ENCODE measurements at places on chromosomes 7 and 10. TPM values are rescaled to one million over a fixed set of nuclear protein-coding genes. Genes with fewer than 3 reads are reported as not detected.

DNA sequence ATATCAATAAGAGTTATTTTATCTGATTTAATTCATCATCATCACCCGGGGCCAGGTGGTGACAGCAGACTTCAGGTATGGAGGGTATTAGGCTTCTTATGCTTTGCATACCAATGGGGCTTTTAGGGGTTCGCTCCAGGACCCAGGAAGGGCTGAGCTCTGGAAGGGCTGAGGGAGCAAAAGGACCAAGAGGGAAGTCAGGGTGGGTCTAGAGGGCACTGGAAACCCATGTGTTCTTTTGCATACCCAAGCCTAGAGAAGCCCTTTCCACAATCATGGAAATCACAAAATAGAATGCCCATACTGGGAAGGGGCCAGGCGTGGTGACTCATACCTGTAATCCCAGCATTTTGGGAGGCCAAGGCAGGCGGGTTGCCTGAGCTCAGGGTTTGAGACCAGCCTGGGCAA lies 30.9 kb upstream of the VCL start:
- no peak for DNase-seq

The SNX10 gene
- total RNA-seq, result 4.9 TPM

- peak; percentile 22 for DNase-seq
Measured at GRCh38 chr7:27137640-27138315, 5.7 kb downstream of the HOXA5 start.

The STOX1 gene
- 0.74 TPM for total RNA-seq

- DNase-seq, result no peak
Measured at GRCh38 chr10:70378122-70378521, 4.3 kb downstream of the LRRC20 start.

DNA sequence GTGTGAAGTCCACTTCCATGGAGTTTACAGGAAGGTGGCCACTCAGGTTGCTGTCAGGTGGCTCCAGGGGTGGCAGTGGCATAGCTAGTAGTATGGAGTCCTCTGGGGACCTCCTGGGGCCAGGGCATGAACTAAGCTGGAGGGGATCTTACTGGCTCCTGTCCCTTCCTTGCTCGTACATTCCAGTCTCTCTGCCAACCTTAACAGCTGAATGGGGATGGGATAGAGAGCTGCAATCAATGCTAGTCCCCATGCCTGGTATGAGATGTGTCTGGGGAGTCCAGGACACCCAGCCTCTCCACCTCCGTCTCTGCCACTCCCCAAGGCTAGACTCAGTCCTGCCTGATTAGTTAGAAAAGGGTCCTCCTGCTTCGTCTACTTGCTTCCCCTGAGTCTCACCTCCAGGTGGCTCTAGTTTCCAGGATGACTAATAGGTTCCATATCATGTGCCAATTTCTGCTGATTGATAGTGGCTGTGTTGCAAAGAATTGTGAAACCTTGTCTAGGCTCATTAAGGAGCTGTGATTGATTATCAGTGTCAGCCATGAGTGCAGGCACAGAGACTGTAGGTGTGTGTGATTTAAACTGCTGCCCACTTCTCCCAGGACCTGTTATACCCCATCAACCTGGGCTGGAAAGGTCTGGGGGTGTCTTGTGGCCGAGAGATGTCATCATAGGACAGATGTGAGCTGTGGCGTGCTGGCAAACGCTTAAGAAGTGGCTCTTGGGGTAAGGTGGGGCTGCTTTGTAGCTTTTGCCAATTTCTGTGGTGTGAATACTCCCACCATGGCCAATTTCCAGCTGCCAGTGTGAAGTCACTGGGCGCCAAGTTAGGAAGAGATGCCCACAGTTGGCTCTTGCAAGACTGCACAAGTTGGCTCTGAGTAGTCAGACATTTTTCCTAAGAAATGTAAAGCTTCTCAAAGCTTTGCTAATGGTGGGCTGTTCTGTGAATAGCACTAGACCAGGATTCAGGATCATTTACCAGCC lies 59.8 kb downstream of the COL13A1 start:
- DNase-seq, result no peak

DNA sequence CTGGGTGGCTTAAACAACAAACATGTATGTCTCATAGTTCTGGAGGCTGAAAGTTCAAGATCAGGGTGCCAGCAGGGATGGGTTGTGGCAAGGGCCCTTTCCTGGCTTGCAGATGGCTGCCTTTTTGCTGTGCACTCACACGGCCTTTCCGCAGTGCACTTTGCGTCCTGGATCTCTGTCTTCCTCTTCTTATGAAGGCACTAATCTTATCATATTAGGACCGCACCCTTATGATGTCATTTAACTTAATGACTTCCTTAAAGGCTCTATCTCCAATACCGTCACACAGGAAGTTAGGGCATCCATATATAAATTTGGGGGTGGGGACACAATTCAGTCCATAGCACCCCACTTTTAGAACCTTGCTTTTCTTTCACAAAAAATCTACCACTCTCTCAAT lies 255.2 kb downstream of the SNX13 start:
- DNase-seq, result no peak

The MUC12 gene
- 542 TPM for total RNA-seq

GRCh38 chr7:152615031-152615741 lies 60.8 kb downstream of the XRCC2 start:
- DNase-seq, result no peak

DNA sequence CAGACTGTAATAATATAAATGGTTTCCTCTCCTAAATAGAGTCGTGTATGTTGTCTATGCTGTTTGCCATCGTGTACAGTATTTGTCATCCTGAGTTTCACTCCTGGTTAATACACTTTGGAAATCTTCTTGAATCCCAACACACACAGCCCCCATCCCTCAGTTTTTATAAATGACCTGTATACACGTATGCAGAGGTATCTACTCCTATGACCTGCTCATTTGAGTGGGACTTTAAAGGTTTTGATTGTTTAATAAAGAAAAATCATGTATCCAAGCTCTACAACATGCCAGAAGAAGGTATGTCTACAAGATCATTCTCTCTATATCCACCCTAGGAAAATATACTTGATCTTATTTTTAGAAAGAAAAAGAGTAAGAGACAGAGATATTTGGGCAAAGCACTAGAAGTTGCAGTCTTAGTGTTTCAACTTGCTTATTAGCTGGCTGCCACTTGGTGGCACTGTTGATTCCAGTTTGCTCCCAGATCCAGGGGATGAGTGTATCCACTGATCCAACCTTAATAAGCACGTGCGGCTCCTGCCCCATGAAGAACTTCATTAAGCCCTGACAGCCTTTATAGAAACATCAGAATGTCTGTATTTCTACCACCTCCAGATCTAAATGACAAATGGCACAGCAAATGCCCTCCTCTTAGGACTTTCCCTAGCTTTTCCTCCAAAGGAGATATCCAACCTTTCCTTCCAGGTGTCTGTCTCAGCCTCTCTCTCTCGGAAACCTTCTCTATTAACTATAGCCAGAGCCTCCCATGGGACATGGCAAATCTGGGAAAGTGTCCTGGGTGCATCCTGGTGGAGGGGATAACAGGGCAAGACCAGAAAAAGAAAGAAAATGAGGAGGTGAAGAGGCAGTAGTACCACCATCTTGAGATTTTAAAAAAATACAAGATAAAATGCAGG lies 181.6 kb upstream of the NEBL start:
- DNase-seq, result peak; percentile 65

DNA sequence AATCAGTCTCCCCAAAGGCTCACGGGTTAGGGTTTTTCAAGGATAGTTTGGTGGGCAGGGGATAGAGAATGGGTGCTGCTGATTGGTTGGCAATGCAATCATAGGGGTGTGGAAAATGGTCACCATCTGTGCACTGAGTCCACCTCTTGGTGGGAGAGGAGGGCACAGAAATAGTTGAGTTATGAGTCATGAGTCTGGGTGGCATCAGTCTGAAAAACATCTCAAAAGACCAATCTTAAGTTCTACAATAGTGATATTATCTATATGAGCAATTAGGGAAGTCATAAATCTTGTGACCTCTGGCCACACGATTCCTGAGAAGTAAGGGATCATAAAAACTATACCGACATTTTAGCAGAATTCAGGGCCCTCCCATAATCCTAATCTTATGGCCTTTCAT lies 62.7 kb downstream of the LGI1 start:
- DNase-seq, result no peak

GRCh38 chr10:91761721-91762120 lies 36.5 kb upstream of the TNKS2 start:
- no peak for DNase-seq

- no peak for DNase-seq
Measured at GRCh38 chr7:45443263-45443662, 130.9 kb upstream of the ADCY1 start.

GRCh38 chr7:132830941-132831340 lies 250.9 kb downstream of the CHCHD3 start:
- DNase-seq, result no peak

DNA sequence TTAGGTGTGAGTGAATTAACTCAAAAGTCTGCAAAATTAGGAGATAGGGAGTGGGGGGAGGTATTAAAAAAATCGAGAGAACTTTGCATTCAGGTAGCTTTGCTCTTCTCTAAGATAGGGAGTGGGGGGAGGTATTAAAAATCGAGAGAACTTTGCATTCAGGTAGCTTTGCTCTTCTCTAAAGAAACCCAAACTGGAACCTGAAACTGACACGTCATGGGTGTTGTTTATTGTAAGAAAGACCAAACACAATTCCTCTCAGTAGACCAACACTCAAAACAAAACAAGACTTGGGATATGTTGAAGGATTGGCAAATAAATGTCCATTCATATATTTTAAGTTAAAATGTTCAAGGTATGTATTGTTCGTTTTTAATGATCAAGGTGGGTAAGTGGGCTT lies 87.9 kb downstream of the KIAA1549 start:
- no peak for DNase-seq

The TACC2 gene
- total RNA-seq, result 90.0 TPM

The PSAP gene
- 629 TPM for total RNA-seq

DNA sequence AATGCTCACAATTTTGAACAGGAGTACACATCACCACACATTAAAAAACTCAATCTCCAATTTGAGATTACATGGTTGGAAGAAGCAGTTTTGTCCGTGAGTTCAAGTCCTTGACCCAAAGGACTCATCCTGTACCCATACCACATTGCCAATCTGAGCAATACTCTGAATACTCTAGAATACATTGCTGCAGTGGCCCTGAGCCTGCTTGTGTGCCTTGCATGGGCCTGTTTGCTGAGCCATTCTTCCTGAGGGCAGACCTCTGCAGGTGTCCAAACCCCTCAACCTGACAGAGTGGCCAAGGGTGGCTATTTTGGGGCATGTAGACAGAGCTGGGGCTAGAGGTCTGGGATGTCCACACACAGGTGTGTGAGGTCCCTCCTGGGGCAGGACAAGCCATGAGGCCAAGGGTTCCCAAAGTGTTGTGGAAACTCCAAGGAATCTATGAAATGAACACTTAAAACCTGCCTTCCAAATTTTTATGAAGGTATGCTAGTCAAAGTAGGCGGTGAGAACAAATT lies 15.5 kb downstream of the AGMO start:
- no peak for DNase-seq

- DNase-seq, result no peak
Measured at GRCh38 chr7:85521108-85521694, 334.3 kb upstream of the SEMA3D start.

The TUBAL3 gene
- 12.8 TPM for total RNA-seq

The LIPN gene
- not detected for total RNA-seq

DNA sequence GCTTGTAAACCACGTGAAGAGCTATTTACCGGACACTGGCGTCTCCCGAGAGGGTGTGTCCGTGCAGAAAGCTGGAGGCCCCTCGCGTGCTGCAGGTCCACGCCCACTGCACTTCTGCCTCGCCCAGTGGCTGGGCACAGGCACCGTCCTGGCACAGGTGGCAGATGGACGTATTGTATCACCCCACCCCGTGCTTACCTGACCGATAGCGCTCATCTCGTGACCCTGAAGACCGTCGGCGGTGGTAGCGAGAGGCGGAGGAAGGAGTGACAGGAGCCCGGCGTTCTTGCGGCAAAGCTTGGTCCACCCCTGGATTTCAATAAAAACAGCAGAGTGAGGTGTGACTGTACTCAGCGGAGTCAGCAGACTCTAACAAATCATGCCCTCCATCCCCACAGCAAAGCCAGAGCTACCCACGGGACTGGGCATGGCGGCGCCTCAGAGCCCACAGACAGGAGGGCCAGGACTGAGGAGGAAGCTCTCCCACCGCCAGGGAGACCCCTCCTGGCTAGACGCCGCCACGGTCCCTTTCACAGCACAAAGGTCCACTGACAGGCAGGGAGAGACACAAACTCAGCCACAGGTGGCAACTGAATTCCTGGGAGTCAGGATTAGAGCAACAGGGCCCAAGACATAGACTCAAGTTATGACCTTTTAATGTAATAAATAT lies 217.1 kb downstream of the DIP2C start:
- DNase-seq, result no peak

The EGFR gene
- total RNA-seq, result 63.4 TPM

- no peak for DNase-seq
Measured at GRCh38 chr10:7362471-7362870, 48.4 kb downstream of the SFMBT2 start.

- DNase-seq, result no peak
Measured at GRCh38 chr10:121710207-121710606, 112.0 kb upstream of the FGFR2 start.

- no peak for DNase-seq
Measured at GRCh38 chr10:123906296-123906695, 14.7 kb upstream of the CPXM2 start.

The DLX5 gene
- total RNA-seq, result not detected
